Fibroblast of skin of left quadriceps (primary cell): ENCODE measurements at places on chromosomes 2 and 18.

DNA sequence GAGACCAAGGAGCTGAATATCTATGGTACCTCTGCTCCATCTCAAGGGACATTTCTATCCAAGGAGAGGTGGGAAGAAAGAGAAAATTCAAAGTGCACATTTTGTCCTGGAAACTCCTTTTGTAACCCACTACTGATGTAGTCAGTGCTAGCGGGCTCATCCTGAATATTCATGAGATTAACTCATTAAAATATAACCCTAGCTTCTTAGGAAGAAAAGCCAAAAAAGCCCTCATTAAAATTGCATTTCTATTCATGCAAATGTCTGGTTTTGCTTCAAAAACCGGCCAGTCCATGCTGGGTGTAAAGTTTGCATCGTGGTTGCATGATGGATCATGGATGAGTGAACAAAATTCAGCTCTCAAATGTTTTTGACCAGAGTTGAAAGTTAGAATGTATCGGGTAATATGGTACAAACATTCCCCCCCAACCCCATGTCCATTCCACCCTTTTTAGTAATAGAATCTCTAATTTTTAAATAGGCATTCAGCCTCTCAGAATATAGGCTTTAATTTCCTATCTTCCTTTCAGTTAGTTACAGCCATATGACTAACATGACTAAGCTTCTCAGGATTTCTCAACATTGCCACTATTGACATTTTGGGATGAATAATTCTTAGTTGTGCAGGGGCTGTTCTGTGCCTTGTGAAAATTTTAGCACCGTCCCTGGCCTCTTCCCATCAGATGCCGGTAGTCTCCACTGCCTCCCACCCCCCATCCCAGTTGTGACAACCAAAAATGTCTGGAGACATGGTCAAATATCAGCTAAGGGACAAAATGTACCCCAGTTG lies 104.2 kb upstream of the RND3 start:
- DNase-seq: no peak

DNA sequence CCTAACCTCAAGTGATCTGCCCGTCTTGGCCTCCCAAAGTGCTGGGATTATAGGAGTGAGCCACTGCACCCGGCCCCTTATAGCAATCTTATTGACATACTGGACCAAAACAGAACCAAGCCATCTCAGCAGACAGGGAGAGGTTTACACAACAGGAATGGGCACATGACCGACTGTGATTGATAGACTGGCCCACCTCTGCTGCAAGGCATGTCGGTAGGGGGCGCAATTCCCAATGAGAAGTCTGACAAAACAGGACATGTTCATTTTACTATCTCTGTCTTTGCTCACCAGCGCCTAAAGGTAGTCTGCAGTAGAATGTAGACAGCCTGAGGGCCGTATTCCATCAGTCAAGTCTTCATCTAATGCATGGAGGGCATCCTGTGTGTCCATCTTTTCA lies 2.0 kb downstream of the LYPD6B start:
- no peak for DNase-seq

- DNase-seq: no peak
Observed at GRCh38 chr2:165408186-165408585, 61.3 kb upstream of the CSRNP3 start.

- no peak for DNase-seq
Observed at GRCh38 chr2:86274918-86275275, 62.5 kb downstream of the REEP1 start.

- DNase-seq: no peak
Observed at GRCh38 chr2:197324801-197325200, 14.2 kb upstream of the ANKRD44 start.

- DNase-seq: no peak
Observed at GRCh38 chr2:191854382-191855372, 7.8 kb upstream of the CAVIN2 start.

- no peak for DNase-seq
Observed at GRCh38 chr2:158359846-158360245, 96.7 kb downstream of the CCDC148 start.

- DNase-seq: no peak
Observed at GRCh38 chr18:37561986-37562385, 3.6 kb downstream of the CELF4 start.

DNA sequence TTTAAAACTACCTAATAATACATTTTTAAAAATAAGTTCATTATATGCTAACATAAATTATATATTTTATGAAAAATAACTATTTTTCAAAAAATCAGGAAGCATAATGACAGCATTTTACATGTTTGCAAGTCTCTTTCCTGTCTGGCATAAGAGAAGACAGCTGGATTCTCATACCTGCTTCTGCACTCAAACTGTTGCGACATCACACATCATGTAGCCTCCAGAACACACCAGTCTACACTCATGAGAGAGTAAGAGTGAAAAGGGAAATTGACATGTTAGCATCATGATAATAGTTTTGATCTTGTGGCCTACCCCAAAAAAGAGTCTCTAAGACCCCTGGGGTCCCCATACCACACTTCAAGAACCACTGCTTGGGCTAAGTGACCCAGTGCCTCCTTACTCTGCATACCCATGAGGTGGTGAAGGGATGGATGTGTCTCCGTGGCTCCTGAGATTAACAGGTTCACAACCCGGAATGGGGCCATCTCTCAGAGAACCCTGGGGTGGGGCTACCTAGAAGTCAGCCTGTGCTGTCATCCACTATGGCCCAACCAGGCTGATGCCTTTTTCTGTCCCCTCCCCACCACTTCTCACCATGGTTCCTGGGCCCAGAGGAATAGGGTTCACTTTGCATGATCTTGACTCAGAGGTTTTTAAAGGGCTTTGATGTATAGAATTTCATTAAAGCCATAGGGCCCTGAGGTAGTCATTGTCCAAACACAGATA lies 102.6 kb upstream of the DAPL1 start:
- no peak for DNase-seq

GRCh38 chr18:59220784-59221765 lies 1.1 kb downstream of the GRP start:
- DNase-seq: no peak

DNA sequence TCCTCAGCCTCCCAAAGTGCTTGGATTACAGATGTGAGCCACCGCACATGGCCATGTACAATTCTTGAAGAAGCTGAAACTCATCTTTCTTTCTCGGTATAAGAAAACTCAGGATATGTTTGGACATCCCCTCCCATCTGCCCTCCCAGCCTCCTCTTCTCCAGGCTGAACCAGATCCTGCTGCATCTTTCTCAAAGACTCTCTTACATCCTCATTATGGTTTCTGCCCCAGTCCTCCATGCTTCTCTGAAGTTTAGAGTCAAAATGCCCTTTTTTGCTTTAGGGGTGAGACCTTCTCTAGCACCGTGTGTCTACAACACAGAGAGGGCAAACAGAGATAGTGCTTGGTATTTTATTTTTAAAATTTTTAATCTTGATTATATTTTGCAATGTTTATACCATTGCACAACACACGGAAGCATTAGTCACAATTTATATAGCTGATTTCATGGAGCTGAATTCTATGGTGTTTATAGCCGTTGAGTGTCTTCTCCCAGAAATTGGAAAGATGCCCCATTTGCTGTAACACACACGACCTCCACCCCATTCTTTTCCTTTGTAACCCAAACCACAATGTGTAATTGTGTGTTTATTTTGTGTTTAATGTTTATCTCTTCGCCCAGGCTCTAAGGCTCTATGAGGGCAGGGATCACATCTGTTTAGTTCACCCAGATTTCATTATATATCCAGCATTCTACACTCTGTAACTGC lies 206.0 kb upstream of the TNP1 start:
- peak; percentile 93 for DNase-seq

DNA sequence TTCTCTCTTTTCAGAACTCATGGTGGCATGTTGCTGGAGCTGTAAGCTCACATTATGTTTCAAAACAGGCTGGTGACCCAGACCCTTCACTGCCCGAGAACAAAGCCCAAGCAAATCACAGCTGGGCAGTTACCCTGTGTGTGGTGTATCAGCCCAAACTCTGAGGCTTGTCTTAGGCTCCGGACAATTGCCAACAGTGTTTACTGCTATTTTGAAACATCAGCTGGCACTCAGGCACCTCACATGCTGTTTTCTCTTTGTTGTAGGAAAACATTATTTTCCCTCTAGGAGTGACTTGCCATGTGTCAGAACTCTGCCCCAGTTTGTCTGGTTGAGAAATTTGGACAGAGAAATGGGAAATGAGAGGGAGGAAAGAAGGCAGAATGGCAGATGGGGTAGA lies 237.6 kb upstream of the APCDD1 start:
- DNase-seq: no peak

DNA sequence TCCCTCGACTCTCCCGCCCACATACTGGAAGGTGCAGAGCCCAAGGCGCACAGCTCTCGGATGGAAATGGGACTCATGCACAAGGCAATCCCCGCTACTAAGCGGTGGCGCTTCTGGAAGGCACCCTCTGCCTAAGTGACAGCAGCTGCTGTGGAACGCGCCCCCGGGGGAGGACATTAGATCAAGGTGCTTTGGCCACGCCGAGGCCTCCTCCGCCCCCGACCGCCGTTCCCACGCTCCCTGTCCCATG lies 202 bp downstream of the MCEE start:
- DNase-seq: peak; percentile 17

DNA sequence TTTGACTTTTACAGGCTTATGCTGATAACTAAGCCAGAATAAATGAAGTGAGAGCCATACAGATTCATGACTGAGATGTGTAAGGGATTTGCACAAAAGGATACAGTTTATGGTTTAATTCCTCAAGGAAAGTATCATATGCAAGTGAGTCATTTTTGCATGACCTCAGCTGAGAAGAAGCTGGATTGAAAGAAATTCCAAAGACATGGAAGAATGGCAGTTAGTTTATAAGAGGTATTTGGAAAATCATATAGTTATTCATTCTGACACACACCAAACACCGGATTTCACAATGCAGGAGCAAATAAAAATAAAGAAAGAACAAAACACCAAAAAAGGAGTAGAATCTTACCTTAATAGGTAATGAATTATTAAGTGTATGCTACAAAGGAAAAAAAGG lies 83.2 kb upstream of the RND3 start:
- DNase-seq: peak; percentile 91

DNA sequence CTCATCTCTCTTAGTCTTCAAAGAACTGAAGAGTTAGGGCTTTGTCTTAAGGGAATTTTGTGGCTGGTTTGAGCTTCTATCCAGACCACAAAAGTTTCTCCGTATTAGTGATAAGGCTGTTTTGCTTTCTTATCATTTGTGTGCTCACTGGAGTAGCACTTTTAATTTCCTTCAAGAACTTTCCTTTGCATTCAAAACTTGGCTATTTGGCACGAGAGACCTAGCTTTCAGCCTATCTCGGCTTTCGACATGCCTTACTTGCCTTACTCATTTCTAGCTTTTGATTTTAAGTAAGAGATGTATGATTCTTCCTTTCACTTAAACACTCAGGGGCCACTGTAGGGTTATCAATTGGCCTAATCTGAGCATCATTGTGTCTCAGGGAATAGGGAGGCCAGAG lies 29.9 kb downstream of the HDHD2 start:
- DNase-seq: no peak

GRCh38 chr2:82652117-82652516 lies 1807.0 kb downstream of the SUCLG1 start:
- no peak for DNase-seq

DNA sequence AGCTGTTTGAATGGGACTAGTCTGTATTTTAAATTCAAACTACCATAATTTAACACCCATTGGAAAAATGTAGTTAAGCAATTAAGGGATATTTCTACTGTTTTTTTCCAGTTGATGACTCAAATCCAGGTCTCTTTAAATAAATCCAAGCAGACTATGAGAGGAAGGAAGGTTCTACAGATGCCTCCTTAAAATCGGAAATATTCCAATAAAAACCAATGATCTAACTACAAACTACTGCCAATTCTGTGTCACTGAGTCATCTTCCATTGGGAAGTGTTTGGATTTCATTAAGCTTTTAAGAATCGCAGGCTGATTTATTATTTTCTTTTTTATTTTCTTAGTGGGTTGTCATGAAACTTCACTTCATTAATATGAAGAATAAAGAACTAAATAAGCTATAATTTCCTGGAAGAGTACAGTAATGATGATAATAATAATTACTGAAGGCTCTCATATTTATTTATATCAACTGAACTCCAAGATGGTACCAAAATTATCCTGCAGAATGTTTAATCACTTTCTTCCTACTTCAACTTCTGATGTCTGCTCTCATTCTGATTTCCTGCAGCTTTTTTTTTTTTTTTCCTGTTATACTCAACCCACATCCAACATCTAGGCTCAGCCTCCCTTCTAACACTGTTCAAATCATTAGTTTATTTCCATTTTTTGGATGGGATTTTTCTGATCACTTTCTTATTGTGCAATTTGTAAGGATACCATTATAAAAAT lies 166.3 kb upstream of the FN1 start:
- DNase-seq: peak; percentile 71

DNA sequence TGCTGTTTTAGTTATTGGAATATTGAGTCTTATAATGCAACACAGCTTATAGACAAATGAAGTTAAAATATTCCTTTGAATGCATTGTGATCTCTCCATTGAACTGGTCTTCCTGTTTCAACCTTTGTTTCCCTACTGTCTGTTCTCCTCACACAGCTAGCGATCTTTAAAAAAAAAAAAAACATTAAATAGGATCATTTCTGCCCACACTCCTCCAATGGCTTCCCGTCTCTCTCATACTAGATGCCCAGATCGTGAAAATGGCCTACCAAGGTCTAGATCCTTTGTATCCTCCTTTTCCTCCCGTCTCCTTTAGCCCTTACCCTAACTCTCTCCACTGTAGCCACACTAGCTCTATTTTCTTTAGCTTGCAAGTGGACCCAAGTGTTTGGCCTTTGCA lies 2.4 kb downstream of the FAM171B start:
- no peak for DNase-seq

DNA sequence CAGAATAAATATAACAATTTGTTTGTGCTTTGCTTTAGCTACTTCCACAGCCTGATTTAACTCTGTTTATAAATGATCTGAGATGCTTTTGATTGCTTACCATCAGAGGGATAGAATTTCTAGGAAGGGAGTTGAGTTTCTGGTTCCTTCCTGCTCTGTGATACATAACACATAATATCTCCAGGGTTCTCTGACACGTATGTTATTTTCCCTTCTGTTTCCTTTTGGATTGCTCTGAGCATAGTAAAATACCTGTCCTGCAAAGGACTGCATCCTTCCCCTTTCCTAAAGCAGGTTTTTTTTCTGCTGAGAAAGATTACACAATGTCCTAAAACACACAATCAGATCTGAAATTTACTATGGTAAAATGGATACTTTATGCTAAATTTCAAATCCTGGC lies 76.1 kb downstream of the CABYR start:
- DNase-seq: no peak

DNA sequence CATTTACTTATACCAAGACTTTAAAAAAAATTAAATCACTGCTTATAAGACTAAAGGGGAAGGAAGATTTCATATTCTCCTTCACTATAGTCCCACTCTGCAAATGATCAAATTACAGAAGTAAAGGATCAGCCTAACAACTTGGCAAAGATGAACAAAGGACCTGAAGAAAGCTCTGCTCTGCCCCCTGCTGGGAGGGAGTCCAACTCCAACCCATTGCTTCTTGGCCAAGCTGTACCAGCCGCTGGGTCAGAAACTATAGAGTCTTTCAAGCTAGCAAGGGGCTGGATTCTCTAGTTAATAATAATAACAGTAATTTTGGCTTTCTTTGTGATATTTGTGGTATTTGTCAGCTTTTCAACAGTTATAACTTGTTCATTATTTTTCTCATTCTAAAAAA lies 927.0 kb upstream of the CRIM1 start:
- DNase-seq: no peak
